ENCODE measurements at places on chromosomes 2 and 18.

GRCh38 chr2:146278881-146279280, 1565.9 kb upstream of the ACVR2A start:
- DNase-seq, result no peak

GRCh38 chr2:9382604-9383235, 40.6 kb downstream of the ITGB1BP1 start:
- no peak for DNase-seq

DNA sequence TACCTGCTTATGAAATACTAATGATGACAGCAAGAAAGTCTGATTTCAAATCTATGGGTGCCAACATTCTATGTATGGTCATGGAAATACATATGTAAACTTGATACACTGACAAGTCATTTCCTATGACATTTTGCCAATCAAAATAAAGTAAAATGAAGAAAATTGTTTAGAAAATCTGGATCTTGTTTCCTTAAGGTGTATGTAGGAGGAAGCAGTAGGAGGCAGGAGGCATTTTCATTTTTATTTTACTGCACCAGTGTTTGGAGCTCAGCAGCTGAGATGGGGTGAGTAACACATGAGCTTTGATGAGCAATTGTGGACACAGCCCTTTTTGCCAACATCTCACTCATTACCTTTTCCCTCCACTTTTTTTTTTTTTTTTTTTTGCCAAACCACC, 167.0 kb downstream of the AFF3 start:
- DNase-seq, result no peak

GRCh38 chr2:192314800-192315481, 120.2 kb upstream of the TMEFF2 start:
- DNase-seq, result no peak

GRCh38 chr2:132608311-132608710, 61.7 kb downstream of the LYPD1 start:
- DNase-seq, result no peak

DNA sequence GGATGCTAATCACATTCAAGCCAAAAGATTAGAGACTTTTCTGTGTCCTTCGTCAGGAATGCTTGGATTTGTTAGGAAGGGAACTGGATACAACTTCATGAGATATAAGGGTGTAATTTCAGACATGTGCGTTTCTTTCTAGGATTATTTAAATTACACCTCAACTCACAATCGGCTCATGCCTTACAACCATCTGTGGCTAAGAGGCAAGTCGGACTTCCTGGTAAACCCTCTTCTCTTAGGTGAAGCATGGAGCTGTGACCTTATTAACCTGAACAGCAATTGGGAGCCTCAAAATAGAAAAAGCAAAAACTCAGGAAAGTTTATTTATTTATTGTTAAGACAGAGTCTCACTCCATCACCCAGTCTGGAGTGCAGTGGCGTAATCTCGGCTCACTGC, 61.8 kb downstream of the SEMA4F start:
- DNase-seq, result no peak

GRCh38 chr2:3299130-3299529, 78.5 kb downstream of the EIPR1 start:
- no peak for DNase-seq

GRCh38 chr2:46135958-46136357, 161.2 kb upstream of the EPAS1 start:
- no peak for DNase-seq

Data from NCI-H1930 (cell line).